ENCODE measurements at places on chromosomes 11 and 22.
A peak's percentile ranks its signal among the peaks of the same experiment; 100 is the strongest.

- no peak for DNase-seq
Observed at GRCh38 chr22:44188986-44189630, 8.4 kb downstream of the PARVG start.

DNA sequence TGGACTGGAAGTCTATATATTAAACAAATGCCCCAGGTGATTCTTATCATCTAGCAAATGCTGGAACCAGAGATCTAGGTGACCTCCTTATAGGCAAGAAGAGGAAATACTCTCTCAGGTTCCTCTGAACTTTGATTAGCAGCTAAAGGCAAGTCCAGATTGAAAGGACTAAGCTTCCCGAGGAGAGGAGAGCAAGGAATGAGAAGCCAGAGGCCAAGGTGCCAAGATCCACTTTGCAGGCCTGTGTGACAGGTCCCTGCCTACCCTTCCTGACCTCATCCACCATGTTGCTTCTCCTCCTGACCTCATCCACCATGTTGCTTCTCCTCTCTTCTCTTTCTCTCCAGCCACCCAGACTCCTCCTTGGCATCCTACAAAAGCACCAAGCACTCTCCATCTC lies 173.2 kb downstream of the LARGE1 start:
- DNase-seq = no peak

GRCh38 chr11:47611348-47611794 lies 17.2 kb upstream of the C1QTNF4 start:
- no peak for DNase-seq

DNA sequence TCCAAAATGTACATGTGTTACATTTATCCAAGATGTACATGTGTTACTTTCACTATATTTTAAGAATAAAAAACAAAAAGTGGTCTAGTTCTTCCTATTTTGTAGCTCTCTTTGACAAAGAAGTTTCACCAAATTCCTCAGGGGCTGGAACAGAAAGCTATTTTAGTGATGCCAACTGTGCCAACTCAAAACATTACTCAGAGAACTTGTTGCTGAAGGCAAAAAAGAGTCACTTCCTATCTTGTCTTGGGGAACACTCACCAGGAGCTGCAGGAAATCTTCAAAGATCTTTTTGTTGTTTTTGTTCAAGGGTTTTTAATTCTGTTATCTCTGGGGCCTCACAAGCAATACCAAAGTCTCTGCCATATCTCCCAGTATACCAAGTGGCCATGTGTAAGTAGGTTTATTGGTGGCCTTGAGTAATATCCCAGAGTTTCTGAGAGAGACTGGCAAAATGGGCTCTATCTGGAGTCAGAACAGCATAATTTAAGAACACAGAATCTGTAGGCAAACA lies 13.6 kb upstream of the EED start:
- DNase-seq = no peak

GRCh38 chr22:16827506-16827905 lies 2.3 kb upstream of the XKR3 start:
- no peak for DNase-seq

DNA sequence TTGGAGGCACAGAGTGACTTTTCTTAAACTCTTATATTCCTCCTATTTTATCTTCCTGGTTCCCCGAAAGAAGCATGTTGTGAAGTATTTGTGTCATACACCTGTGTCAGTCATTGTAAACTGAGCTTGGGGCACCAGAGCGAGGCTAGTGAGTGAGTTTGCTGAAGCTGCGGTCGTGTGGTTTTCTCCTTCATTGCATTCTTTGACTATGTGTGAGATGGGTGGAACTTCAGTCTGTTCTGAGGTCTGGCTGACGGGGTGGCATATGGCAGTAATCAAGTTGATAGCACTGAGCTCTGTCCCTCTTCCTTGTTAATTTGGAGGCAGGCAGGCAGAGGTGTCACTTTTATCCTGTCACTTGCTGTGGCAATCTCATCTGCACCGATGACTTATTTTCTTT lies 4.2 kb downstream of the VPS26B start:
- peak; percentile 8 for DNase-seq

GRCh38 chr11:32575070-32575469 lies 8.6 kb upstream of the EIF3M start:
- DNase-seq = no peak

GRCh38 chr11:59676205-59676604 lies 7.4 kb upstream of the PATL1 start:
- no peak for DNase-seq

GRCh38 chr22:27886843-27887151 lies 32.3 kb downstream of the PITPNB start:
- no peak for DNase-seq

DNA sequence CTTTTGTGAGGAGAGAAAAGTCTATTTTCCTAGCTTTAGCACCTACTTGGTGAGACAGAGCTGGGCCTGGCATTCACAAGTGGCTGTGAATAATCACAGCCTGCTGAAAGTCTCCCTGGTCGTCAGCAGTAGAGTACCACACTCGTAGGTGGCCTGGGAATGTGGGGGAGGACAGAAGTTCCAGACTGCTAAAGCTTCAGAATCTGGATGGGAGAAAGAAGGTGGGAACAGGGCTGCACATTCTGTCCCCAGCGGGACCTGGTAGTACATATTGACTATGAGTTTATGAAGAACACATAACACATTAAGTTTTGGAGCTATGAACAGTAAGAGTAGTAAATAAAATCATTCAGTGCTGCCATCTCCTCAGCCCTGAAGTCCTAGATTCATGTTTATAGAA lies 19.0 kb upstream of the LIMK2 start:
- no peak for DNase-seq

GRCh38 chr11:31865606-31866300 lies 54.6 kb upstream of the PAX6 start:
- no peak for DNase-seq

GRCh38 chr22:50671641-50672040 lies 982 bp upstream of the SHANK3 start:
- DNase-seq = no peak

DNA sequence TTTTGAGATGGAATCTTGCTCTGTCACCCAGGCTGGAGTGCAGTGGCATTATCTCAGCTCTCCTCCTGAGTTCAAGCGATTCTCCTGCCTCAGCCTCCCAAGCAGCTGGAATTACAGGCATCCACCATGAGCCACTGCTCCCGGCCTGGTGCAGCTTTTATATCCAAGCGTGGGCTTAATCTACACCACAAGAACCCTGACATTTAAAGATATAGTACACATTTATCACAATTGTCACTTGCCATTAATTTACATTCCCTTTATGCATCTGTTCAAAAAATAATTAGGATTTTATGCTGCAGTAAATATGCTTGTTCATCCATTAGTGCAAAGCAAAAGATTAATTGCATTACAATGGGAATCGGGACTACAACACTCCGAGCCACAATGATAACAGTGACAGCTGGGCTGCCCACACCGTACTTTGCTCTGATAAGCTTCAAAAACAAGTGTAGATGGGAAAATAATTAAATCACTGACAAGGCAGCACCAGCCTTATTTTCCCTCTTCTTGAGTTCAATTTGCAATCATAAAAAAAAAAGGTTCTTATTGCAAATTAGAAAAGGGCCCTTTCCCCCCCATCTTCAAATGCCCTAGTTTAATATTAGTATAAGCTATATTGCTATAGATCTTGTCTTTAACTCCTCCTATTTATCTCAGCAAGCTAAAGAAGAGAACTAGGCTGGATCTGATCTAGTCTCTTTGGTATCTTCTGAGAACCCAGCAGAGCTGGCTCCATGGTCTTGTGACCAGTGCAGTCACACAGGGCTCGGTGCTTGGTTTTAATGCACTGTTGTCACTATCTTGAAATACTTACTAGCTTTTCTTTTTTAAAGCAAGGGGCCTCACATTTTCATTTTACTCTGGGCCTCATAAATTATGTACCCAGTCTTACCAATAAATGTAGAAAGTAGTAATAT lies 206.2 kb upstream of the LRRC4C start:
- DNase-seq = no peak

DNA sequence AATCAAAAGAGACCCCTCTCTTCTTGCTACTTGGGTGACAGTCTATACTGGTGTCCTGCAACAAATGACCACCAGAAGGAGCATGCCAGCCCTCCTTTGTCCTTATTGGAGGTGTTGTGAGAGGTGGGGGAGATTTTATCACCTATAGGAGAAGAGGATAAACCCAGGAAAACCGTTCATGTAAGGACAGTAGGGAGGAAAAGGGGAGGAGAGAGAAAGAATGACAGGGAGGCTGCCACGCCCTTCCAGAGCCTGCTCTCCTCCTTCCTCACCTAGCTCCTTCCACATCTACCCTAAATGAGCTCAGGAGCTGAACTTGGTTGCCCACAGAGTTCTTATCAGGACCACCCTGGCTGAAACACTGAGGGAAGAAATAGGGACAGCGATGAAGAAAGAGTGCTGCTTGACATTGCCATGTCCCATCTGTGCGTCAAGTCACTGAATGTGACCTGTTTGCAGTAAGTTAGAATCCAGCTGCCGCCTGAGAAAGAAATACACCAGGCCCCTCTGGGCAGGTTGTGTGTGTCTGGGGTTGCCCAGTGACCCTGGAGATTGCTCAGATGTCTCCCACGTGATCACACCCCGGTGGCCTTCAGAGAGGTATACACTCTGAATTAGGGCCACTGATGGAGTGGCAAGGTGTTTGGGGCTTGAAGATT lies 40.4 kb upstream of the ETS1 start:
- DNase-seq = no peak

DNA sequence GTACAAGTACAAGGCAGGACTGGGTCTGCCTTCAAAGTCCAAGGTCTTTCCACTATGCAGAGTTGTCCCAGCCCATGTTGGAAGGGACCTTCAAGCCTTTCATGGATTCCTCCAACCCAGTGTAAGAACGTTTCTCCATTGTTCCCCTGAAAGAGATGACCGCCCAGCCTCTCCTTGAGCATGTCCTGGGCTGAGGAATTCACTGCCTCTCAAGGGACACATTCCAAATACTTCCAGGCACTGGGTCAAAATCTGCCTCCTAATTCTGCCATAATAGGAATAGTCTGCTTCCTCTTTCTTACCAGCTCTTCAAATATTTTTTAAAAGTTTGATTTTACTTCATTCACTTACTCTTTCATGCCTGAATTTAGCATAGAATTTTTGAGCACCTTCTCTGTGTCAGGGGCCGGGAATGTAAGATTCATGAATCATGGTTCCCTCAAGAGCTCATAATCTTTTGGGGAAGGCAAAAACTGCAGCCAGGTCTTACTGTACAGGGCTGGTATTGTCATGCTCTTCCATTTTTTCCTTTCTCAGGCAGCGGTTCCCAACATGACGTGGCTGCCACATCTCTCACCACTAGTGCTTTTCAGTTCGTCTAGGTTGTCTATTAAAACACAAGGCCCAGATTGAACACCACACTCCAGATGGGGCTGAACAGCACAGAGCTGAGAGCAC lies 143.3 kb upstream of the TBCEL start:
- DNase-seq = no peak

GRCh38 chr22:39234867-39235687 lies 9.7 kb downstream of the PDGFB start:
- DNase-seq = no peak

GRCh38 chr11:116511684-116512083 lies 261.1 kb downstream of the BUD13 start:
- DNase-seq = no peak

- no peak for DNase-seq
Observed at GRCh38 chr22:23376256-23376655, 195.9 kb downstream of the BCR start.
